Cardiac septum (tissue), 1 donor: ENCODE measurements at places on chromosomes 6 and 20.

- no peak for DNase-seq
These were observed 4.8 kb downstream of the SALL4 start for GRCh38 chr20:51797357-51798025.

- DNase-seq, result no peak
These were observed 146.0 kb downstream of the ELOVL4 start for GRCh38 chr6:79801362-79801761.

DNA sequence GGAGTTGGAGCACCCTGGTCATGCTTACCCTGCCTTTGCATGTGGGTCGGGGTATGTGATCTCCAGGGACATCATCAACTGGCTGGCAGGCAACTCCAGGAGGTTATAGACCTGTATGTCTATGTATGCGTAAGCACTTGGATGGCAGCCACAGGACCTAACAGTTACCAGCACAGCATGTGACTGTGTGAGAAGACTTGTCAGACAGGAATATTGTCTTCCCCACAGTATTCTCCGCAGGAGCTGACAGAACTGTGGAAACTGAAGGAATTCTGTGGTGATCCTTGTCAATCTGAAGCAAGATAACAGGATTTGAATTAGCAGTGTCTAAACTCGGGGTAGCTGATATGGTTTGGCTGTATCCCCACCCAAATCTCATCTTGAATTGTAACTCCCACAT lies 59.2 kb downstream of the TMEM244 start:
- no peak for DNase-seq

DNA sequence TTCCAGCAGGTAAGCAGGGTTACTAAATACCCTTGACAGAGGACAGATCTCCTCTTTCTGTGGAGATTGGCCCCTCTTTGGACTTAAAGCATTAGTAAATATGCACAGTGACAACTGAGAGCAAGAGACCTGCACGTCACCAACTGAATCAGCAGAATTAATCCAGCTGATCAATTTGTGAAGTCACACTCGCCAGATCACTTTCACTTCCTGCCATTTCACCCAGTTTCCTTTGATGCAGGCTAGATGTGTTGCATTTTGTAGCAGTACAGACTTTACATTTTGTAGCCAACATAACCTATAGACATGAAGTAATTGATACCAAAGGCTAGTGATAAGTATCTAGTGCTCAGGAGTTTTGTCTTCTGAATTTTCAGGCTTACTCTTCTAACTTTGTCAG lies 11.9 kb downstream of the SYNE1 start:
- no peak for DNase-seq

DNA sequence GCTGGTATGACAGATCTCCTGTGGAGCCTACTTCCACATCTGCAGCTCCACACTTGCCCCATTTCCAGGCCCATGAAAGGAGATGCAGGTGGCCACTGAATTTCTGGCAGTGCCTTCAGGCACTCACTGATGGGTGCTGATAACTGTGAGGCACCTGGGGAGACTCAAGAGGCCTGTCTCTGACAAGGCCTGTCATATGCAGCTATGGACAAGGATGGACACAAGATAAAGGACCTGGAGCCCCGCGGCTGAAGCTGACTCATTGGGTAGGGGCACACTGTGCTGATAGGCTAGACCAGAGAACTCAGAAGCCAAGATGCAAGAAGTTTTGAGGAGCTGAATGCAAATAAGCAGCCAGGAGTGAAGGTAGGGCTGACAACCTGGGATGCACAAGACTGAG lies 81.0 kb upstream of the LRFN2 start:
- DNase-seq, result no peak

DNA sequence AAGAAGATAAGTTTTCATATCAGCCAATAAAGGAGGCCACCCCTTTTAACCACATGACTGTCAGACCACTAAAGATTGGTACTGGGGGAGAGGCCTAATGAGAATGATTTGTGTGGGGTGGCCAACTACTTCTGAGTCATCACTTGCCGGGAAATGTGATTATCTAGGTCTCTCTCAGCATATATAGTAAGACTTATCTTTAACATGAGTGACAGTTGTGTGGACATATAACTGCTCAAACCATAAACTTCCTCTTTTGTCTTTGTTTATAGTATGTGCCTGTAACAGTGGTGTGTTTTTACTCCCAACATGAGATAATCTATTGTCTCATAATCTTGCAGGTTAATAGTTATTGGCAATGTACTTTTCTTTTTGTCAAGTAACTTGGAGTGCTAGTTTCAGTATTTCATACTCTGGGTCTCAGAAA lies 312.4 kb downstream of the CDKAL1 start:
- no peak for DNase-seq
